ENCODE measurements at places on chromosomes 3 and 15.

DNA sequence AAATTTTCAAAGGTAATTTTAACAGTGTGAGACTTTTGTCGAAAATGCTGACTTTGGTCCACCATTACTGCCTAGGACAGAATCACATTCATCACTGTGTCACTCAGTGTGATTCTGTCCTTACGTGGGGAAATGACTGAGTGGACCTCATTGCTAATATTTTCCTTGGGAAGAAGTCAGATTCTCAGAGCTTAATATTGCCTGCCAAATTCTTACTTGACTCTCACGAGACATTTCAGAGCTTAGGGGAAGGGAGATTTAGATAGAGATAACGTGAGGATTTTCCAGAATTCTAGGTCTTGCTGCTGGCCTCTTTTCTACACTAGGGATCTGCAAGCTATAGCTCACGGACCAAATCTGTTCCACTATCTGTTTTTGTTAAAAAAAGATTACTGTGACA, 270.4 kb downstream of the SUCLG2 start:
- DNase-seq = no peak

DNA sequence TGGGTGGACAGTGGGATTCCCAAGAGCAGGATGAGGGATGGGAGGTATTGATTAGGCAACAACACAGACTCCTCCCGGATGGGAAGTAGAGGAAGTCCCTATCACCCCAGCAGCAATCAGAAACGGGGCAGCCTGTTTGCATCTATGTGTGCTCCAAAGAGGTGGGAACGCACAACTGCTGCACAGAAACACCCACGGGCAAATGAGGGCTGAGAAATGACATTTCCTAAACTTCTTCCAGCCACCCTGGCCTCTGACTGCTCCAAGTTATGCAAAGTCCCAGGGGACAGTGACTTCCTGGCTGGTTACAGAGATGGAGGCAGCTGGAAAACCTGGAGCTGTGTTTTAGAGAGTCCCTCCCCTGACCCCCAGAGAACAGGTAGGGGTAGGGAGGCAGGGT, 42.6 kb downstream of the HCN4 start:
- DNase-seq = no peak

DNA sequence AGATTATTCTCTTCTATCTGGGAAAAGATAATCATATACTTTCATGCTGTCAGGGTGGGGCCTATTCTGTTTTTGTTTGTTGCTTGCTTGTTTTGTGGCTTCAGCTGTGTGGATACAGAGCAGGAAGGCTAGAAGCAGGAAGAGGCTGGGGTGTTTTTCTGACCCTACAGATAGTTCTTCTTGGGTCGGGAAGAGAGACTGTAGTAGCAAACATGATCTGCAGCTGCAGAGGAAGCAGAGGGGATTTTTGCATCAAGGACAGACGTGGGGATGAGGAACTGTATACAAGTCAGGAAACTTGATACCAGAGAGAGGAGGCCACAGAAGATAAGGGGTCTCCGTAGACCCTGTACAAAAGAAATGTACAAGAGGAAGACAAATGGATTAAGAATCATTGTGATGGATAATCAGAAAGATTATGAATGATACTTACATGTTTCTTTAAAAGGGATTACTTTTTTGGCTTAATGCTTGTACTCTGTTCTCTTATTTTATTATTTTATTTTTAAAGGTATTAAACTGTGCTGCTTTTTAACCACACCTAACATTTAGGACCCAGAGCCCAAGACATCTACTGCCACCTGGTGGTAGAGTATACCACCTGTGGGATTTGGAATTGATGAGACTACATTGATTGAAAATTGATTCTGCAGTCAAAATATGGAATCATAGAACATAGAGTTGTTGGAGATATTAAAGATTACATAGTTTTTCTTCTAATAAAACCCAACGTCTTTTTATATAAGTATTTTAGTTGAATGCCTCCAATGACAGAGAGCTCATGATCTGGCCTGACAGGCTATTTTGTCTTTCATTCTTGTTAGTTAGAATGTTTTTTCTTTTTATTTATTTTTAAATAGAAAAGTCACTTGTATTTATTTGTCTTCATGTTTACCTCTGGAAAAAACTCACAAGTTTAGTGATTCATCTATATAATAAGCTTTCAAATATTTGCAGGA, 87.3 kb upstream of the ROPN1 start:
- peak; percentile 17 for DNase-seq

- no peak for DNase-seq
Observed at GRCh38 chr15:89028036-89028435, 60.2 kb upstream of the ABHD2 start.

DNA sequence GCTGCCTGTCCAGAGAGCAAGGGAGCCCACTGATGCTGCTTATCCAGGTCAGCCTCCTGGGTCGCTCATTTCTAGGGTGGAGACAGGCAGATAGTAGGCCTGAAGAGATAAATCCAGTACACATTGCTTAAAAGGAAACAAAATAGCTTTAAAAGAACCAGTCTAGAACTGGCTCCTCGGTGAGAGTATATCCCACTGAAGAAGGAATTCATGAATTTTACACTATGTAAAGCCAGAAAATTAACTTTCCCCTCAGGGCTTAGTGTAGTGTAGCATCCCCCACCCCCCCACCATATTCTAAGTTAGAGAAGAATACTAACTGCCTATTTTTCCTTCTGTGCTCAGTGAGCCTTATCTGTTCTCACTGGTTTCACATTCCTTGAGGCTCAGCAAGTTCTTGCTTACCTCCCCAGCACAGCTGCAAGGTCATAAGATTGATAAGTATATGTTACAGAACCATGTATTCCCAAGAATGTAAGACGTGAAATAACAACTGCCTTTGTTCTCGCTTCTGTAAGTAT, 30.5 kb upstream of the NOX5 start:
- DNase-seq = no peak

GRCh38 chr3:123778991-123779622, 105.0 kb downstream of the MYLK start:
- no peak for DNase-seq

- no peak for DNase-seq
Observed at GRCh38 chr15:89666184-89666857, 11.1 kb upstream of the KIF7 start.

- no peak for DNase-seq
Observed at GRCh38 chr15:58546635-58547627, 115.1 kb downstream of the LIPC start.

GRCh38 chr15:33581032-33581431, 270.3 kb downstream of the RYR3 start:
- peak; percentile 24 for DNase-seq

- peak; percentile 57 for DNase-seq
Observed at GRCh38 chr3:179146911-179147513, 1.1 kb upstream of the PIK3CA start.

DNA sequence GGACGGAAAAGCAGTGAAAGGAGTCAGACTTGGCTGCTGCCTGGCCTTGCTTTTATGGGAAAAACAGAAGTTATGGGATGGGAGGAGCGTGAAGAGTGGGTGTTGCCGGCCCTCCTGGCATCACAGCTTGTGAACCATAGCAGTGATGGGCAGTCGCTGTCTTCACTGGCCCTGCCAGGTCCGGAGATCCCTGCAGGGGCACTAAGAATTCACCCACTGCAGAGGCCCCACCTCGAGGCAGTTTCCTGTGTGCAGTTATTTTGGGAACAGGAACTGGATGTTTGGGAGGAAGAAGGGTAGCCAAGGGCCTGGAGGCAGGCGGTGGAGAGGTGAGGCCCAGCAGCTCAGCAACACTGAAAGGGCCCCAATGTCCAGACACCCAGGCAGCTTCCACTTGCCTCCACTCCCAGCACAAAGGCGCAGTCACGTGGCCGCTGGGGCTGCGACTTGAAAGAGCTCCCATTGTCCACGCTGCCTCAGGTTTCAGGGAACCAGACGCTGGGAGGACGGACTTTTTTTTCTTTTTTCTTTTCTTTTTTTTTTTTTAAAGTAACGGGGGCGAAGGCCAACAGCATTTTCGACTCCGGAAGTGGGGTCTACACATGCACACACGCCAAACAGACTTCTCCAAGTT, 255.6 kb downstream of the ZNF621 start:
- DNase-seq = peak; percentile 34

GRCh38 chr3:71512544-71512943, 71.0 kb downstream of the FOXP1 start:
- no peak for DNase-seq

DNA sequence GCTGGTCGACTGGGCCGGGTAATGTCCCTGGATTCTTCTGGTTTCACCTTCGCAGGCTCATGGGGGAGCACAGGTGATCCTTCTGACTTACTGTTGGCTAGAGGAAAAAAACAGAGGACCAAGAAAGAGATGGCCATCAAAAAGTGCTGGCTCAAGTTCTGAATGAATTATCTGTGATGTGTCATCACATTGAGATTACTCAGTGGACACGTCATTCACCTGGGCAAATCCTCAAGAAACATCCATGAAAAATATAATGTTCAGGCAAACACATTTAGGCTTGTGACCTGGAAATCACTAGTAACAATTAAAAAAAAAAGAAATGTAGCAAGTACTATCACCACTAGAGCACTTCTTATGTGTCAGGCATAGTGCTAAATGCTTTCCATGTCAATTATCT, 81.5 kb upstream of the SLC2A2 start:
- DNase-seq = no peak

DNA sequence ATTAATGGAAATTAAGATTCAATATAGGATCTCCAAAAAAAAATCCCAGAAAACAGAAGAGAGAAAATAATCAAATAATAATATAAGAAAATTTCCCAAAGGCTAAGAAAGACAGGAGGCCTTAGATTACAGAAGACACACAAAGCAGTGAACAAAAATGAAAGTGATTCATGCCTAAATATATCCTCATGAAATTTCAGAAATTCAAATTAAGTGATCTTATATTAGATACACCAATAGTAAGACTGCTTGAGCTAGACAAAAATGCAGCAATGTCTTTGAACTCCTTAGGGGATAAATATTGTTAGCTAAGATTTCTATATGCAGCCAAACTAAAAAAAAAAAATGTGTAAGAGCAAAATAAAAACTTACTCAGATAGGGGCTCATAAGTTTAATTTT, 44.6 kb upstream of the ARPP21 start:
- DNase-seq = no peak

GRCh38 chr3:20344400-20344959, 158.5 kb upstream of the SGO1 start:
- DNase-seq = no peak

GRCh38 chr3:1183320-1184048, 90.7 kb downstream of the CNTN6 start:
- DNase-seq = peak; percentile 69

- DNase-seq = no peak
Observed at GRCh38 chr3:189685291-189685690, 54.1 kb downstream of the TP63 start.

GRCh38 chr3:170196833-170197232, 15.3 kb upstream of the PHC3 start:
- DNase-seq = no peak

GRCh38 chr3:137647179-137647578, 116.9 kb upstream of the SOX14 start:
- DNase-seq = no peak

DNA sequence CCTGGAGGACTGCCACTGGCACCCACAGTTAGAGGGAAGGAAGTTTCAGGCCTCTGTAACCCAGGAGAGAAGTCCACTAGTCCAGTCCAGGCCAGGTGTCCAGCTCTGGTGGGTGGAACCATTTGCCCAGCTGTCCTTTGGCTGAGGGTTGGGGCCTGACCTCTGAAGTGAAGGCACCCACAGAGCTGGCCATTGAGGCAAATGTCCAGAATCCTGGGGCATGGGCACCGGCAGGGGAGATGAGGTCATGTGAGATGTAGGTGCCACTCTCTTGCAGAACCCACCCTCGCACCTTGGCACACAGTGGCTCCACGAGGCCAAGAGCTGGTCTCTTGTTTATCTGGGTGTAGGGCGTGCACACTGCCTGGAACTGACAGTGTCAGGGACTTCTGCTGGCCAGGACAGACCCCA, 162.8 kb downstream of the SMAD6 start:
- no peak for DNase-seq

GRCh38 chr15:39598958-39599845, 18.3 kb downstream of the THBS1 start:
- no peak for DNase-seq

DNA sequence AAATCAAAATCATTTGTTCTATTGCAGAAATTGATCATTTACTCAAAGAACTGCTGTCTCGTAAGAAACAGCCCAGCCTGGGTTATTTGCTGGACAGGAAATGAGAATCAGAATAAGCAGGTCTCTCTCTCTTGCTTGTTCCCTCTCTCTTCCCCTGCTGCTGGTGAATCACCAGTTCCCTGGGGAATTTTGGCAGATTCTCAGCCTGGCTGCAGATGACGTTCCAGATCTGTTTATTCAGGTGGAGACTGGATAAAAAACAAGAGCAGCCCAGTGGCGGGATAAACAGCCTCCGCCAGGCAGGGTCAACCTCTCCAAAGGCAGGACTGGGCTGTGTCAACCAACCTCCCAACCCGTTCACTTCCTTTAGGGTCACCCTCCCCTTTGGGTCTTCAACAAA, 72.1 kb downstream of the LRIG1 start:
- peak; percentile 96 for DNase-seq

GRCh38 chr15:88302373-88302772, 45.8 kb upstream of the NTRK3 start:
- no peak for DNase-seq

GRCh38 chr3:176697284-176697889, 499.9 kb downstream of the TBL1XR1 start:
- DNase-seq = no peak

- DNase-seq = peak; percentile 13
Observed at GRCh38 chr3:152076148-152076547, 192.6 kb upstream of the MBNL1 start.

DNA sequence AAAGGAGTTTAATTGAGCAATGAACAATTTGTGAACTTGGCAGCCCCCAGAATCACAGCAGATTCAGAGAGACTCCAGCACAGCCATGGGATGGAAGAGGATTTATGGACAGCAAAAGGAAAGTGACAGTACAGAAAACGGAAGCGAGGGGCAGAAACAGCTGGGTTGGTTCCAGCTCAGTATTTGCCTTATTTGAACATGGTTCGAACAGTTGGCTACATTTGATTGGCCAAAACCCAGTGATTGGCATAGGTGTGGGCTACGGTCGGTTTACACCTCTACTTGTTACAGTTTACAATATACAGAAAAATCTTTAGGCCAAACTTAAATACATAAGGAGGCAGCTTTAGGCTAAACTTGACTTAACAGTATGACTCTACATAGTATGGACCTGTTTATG, 9.7 kb upstream of the MAP3K13 start:
- no peak for DNase-seq

DNA sequence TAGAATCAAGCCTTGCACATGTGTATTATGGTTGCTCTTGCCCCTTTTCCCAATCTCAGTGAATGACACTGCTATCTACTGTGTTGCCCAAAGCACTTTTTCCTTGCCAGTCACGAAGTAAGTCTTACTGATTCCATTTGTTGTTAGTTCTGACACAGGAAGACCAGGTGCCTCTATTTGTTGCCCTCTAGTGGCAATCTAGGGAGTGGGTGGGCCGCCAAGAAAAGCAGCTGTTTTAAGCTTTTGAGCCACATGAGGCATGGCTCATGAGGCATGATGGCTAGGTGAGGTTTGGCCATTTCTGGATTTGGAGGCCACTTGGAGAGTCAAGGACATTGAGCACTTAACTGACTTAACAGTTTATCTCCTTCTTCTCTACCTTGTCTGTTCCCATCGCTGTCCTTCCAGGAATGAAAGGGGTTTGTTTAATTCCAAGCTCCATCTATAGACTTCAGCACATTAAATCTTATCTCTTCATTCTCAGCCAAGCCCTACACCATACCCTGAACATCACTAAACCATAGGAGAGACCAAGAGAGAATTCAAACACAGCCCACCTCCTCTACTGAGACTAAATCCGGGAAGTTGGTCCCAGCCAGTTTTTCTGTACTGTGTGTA, 103.1 kb downstream of the HCN4 start:
- DNase-seq = peak; percentile 26

Measured in fibroblast of the conjunctiva (primary cell).